ENCODE measurements at places on chromosomes 7 and 10.

DNA sequence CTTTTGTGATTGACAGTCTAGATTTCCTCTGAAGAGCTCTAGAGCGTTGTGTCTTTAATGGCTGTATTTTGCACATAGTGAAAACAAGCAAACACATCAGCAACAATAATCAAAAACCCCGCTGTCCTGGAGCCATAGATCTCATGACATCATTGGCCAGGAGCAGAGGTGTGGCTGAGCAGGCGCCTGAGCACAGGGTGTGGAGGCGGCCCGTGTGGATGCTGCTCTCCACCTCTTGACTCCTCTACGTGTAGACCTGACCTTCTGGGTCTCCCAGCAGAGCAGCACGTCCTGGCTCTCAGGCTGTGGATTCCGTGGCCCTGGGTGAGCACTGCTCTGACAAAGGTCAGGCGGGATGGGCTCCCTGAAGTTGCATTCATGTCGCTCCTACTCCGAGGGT is 63.0 kb upstream of the INSYN2A start:
- DNase-seq, result no peak

DNA sequence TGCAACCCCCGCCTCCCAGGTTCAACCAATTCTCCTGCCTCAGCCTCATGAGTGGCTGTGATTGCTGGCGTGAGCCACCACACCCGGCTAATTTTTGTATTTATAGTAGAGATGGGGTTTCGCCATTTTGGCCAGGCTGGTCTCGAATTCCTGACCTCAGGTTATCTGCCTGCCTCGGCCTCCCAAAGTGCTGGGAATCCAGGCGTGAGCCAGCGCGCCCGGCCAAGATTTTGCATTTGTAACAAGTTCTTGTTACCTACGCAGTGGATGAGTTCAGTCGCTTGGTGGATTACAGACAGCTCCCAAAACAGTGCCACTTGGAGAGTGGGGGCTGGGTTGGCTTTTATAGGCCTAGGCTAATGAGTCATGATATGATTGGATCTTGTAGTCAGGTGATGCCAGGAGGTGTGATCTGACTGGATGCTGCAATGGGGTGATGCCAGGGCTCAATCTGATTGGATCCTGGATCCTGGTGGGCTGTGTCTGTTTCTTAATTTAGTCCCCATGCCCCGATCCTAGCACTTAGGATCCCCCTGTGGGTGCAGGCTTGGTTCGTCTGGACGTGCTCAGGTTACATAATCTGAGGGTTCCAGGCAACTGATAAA is 20.3 kb downstream of the SBDS start:
- DNase-seq, result no peak

GRCh38 chr7:3112479-3113134 is 68.9 kb upstream of the CARD11 start:
- no peak for DNase-seq

DNA sequence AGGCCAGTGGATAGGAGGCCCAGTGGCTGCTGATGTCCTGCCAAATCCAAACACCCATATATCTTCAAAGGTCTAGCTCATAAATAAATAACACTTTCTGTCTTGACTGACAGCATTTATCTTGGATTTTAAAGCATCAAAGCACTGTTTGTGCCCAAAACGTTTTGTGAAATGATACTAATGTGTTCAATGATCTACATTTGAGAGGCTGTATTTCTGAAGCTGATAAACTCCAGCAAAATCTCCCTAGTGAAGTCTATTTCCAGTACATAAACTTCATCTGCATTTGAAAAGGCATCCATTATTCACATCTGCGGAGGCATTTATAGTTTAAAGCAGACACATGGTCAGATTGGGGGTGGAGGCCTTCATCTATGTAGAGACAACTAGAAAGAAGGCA is 276.3 kb downstream of the HPSE2 start:
- DNase-seq, result no peak

DNA sequence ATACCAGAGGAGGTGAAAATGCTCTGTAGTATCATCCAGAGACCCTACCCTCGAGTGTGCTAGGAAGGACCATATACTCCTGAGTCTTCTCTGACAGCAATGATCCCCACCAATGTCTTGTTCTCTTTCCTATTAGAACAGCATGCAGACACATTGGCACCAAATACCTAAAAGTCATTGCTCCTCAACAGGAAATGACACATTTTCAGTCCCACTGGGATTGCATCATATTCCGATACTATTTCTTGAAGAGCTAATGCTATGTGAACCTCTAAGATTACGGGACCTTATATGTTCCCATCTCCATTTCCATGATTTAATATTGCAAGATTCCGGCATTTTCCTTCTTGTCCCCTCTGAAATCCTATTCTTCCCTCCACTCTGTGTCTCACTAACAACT is 177.4 kb downstream of the NRP1 start:
- DNase-seq, result peak; percentile 68

DNA sequence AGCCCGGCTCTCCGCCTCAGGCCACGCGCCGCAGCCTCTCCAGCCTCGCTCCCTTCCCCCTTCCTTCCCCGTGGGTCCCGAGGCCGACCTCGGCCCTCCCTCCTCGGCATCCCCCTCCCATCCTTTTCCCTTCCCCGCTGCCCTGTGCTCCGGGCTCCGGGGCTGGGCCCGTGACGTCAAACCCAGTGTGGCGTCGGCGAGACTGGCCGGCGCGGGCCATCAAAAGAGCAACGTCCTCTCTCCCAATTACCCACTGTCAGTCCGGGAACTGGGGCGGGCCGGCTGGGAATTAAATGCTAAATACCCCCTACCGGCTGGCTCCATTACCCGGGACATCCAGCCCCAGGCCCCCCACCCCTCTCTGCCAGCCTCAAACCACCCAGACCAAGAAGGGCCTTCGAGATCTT is 2.6 kb upstream of the GATA3 start:
- DNase-seq, result no peak

DNA sequence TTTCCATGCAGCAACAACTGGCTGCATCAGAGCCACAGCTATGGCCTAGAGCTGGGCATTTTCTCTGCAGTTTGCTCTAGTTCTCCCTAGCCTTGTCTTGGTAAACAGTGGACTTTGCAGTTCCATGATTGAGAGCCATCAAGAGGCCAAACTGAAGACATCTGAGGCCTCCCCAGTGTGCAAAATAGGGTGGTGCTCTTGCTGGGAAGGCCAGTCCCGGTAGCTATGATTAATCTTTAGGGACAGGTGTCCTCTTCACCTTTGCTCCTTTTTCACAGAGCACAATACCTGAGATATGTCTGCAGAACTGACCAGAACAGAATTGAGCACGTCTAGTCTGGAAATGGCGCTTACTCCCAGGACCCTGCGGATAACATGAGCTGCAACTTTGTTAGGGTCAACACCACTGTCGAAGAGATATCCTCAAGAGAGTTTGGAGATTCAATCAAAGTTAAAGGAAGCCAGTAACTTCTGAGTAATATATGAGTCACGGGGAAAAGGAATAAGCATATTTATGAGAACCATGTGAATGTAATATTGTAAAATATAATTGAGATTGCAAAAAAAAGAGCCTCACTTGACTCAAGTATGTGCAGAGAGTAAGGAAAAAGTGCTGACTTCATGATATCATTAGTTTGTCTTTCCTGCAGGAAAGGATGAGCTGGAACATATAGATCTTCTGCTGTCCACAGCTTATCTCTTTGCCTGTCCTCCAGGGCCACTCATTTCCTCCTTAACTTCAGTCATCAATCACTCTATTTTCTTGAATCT is 76.7 kb downstream of the ANK3 start:
- DNase-seq, result no peak

- no peak for DNase-seq
Observed at GRCh38 chr7:93132216-93132615, 14.4 kb upstream of the SAMD9 start.

- DNase-seq, result no peak
Observed at GRCh38 chr7:151173386-151174245, 6.1 kb upstream of the GBX1 start.

GRCh38 chr10:131162866-131163843 is 148.4 kb downstream of the TCERG1L start:
- no peak for DNase-seq

DNA sequence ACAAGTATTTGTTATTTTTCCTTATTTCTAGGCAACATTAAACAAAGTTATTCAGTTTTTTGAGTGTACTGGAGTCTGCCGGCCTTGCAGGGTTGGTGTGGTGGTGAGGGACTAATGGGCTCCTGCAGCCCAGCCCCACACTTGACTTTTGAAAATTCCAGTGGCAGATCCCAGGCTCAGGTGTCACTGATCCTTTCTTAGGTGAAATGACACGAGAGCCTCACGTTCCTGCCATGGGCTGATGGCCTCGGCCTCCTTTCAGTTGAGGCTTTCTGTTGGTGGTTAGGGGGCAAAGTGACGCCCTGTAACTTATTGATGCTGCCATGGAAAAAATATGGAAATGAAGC is 117.9 kb downstream of the NKX6-2 start:
- no peak for DNase-seq

- no peak for DNase-seq
Observed at GRCh38 chr10:44801383-44802327, 109.5 kb upstream of the TMEM72 start.

GRCh38 chr7:99597762-99598501 is at the start of gene TMEM225B:
Gene TMEM225B, plus strand, starts transcription at chr7:99598267. Its CDS starts 6,122 bp downstream, at chr7:99604389.
- DNase-seq, result no peak

GRCh38 chr7:24455813-24456525 is 117.3 kb upstream of the PALS2 start:
- DNase-seq, result no peak

DNA sequence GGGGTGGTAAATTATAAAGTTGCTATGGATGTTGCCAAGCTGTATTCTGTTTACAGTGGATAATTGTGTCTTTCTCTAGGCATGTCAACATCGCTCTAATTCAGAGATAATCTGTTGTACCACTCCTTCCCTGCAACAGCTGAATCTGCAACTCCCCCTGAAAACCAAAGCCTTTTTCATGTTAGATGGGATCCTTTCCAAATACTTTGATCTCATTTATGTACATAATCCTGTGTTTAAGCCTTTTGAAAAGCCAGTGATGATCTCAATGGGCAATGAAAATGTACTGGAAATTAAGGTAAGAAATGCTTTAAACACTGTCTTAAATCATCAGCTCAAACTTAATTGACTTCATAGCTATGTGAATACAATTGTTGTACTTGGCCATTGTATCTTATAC is 91.0 kb downstream of the MET start:
- no peak for DNase-seq

DNA sequence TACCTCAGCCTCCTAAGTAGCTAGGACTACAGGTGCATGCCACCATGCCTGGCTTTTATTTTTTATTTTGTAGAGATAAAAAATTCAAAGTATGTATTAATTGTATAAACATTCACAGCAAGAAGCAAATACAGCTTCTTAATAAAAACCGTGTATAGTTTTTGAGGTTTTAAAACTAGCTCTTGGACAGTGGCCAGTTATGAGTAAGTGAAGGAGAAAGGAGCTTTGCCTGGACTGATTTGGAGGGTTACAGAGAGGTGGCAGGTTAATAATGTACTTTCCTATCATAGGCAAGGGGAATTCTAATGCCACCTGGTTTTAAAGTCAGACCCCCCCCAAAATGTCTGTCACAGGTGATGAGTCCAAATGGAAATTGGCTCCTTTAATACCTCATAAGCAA is 43.4 kb downstream of the ZNRF2 start:
- DNase-seq, result no peak

Measured in MV-4-11 (cell line).